ENCODE measurements at places on chromosomes 5 and 9.

DNA sequence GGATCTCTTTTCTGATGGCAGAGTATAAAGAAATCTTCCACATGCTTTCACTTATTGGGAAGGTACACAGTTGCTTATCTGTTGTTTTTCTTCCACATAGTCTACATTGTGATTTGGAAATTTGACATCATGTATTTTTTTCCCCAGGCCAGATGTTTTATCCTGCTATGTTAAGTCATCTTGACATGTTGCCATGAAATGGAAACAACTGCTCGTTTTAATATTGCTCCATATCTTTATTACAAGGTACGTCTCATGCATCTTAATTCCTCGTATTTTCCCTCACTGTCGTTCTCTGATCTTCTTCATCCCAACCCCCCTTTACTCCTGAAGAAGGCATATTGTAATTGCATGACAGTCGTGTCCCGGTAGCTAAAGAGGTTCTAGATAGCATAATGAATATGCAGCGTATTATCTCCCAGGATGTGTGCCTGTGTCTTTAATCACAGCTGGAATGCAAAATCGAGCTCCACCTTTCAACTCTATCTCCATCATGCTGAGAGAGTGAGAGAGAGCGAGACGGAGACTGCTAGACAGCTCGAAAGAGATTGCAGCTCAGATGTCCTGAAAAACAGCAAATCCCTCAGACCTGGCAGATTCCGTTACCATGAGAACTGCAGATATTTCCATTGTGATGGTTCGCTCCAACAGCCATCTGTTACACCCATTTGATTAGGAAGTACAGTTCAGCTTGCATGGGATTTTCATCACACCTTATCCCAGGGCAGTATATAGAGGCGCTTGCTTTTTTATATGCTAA, 281.7 kb downstream of the TMEM38B start:
- DNase-seq = no peak

- DNase-seq = no peak
Observed at GRCh38 chr9:18058564-18059442, 415.1 kb upstream of the ADAMTSL1 start.

GRCh38 chr5:37839407-37840052, at the start of gene GDNF:
Gene GDNF, minus strand, starts transcription at chr5:37840041. Its CDS starts 5,245 bp downstream, at chr5:37834796.
- DNase-seq = no peak

DNA sequence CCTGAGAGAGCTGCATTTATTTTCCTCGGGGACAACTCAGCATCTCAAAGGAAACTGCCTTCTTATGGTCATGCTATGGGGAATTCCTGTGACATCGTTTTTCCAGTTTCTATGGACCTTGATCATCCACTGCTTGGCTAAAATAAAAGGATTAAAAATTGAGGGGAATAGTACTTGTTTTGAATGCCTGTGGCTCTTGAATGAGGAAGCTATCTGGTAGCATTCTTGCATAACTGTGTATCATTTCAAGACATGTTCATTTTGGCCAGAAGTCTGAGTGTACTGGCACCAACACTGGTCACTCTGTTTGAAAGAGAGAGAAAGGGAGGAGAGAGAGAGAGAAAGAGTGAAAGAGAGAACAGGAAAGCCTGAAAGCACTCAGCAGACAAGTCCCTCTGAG, 116.7 kb downstream of the DOCK2 start:
- DNase-seq = no peak

DNA sequence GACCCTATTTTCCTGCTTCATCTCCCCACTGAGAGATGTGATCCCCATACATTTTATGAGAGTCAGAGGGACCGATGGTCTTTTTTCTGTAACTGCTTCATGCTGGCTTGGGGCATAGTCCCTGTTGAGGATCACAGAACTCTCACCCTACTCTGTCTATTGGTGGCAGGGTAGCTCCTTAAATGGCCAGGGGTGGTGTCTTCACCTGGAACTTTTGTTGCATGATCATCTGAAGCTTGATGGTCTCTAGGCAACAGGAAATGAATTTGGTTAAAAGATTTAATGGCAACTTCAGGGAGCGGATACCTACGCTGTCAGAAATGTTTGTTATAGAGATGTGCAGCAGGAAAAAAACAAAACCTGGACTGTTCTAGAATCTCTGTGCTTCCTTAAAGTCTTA, 87.0 kb upstream of the GLIS3 start:
- no peak for DNase-seq

DNA sequence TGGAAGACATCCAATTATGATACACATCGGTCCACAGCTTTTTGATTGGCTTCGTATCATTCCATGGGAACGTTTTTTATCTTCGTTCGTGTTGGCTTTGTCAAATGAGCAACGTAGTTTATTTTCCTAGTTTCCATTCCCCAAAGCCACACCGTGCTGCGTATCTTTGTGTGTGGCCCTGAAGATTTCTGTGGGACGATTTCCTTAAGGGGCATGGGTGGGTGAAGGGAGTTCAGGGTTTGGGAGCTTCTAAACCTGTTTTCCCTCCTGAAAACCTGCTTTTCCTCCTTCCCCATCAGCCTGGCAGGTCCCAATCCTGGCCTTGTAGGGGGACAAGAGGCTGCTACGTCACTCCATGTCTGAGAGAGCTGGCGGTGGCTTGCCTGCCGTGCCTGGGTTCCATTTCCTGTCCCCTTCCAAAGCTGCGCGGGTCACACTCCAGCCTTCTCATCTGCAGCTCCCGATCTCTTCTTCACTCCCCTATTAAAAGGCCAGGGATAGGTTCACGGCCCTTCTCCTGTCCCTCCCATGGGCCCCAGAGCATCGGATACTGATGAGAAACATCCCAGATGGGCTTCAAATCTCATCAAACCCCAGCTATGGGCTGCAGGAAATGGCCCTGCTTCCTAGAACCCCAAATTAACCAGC, 23.5 kb upstream of the ASS1 start:
- DNase-seq = no peak

Measured in amniotic stem cell (primary cell).